IMR-90 (cell line): ENCODE measurements at places on chromosomes 7 and 10. TPM values are rescaled to one million over a fixed set of nuclear protein-coding genes. Genes with fewer than 3 reads are reported as not detected.

Gene CYP2C9
- not detected in 2 replicates for total RNA-seq

Gene UTF1
- total RNA-seq = not detected in 2 replicates

Gene PDE1C
- total RNA-seq = 53.3 and 61.5 TPM in 2 replicates

- no peak overlapping the region for H3K4me3 ChIP-seq
- H3K27ac ChIP-seq = peak overlapping the region; percentile 6; the same call in 1 of the 2 replicates
- no peaks in the 10 kb centered on the region for H3K27me3 ChIP-seq
- DNase-seq = peak; percentile 76
- peaks cover 4% of the 10 kb centered on the region for H3K4me1 ChIP-seq
These were observed 84.1 kb downstream of the PTPRE start for GRCh38 chr10:127990846-127991542.

- no peak overlapping the region for H3K4me3 ChIP-seq
- H3K27me3 ChIP-seq = no peaks in the 10 kb centered on the region
- H3K36me3 ChIP-seq = peaks cover 37% of the 10 kb centered on the region
These were observed 8.4 kb downstream of the RP9 start for GRCh38 chr7:33100770-33101169.

DNA sequence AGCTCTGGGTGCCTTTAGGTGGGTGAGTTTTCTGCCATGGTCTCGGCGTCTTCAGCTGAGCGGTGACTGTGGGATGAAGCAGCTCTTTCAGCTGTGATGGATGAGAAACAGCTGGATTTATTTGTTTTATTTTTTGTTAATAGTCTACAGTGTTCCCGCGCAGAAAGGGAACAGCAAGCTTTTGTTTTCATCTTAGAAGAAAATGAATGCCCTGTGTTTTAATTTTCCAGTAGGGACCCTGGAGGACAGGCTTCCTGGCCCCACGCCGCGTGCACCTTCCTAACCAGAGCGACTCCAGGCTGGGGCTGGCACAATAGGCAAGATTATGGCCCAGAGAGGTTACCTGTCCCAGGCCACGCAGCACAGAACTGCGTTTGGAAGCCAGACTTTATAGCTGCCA is 57.6 kb downstream of the GTF2IRD1 start:
- H3K27me3 ChIP-seq = no peaks in the 10 kb centered on the region
- H3K4me1 ChIP-seq = peaks cover 9% of the 10 kb centered on the region
- no peak overlapping the region for H3K4me3 ChIP-seq
- DNase-seq = peak; percentile 13

DNA sequence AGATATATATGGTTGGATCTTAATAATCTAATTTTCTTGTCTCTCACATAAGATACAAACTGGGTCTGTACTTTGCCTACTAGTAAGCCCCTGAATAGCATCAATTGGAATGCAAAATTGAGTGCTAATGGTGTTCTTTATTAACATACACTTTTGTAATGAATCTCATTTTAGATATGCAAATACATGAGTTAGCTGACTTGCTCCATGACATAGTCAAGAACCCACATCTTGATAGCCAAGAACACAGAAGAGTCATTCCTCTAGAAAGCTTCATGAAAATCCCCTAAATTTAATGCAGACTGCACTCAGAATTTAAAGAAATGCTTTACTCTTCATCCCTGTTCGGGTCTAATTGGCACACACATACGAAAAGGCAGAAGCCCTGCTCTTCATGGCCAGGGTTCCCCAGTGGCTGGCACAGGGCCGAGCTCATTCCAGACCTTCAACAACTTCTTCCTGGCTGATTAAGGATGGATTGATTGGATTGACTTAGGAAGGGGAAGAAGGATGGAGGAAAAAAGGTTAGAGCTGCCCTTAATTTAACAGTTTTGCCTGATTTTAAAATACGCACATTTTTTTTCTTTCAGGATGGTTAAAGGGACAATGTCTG is 431.1 kb upstream of the KLF6 start:
- H3K36me3 ChIP-seq = no peaks in the 10 kb centered on the region
- no peak overlapping the region for H3K27ac ChIP-seq
- 0 out of 2 replicates have a peak, but pooled peaks cover 2% of the 10 kb centered on the region for H3K4me1 ChIP-seq
- no peak overlapping the region for H3K4me3 ChIP-seq

GRCh38 chr7:69732203-69732602 is 133.9 kb downstream of the AUTS2 start:
- no peak overlapping the region for H3K27ac ChIP-seq
- H3K4me1 ChIP-seq = no peaks in the 10 kb centered on the region
- no peak overlapping the region for H3K4me3 ChIP-seq
- no peaks in the 10 kb centered on the region for H3K27me3 ChIP-seq
- no peaks in the 10 kb centered on the region for H3K36me3 ChIP-seq

GRCh38 chr7:84913731-84914130 is 273.1 kb downstream of the SEMA3D start:
- DNase-seq = peak; percentile 66
- H3K4me1 ChIP-seq = peaks cover 6% of the 10 kb centered on the region
- no peaks in the 10 kb centered on the region for H3K27me3 ChIP-seq
- no peak overlapping the region for H3K27ac ChIP-seq
